ENCODE measurements at places on chromosomes 2 and 18. TPM values are rescaled to one million over a fixed set of nuclear protein-coding genes. Genes with fewer than 3 reads are reported as not detected.

GRCh38 chr2:45957533-45958227 is 306.2 kb downstream of the PRKCE start:
- no peak for DNase-seq

DNA sequence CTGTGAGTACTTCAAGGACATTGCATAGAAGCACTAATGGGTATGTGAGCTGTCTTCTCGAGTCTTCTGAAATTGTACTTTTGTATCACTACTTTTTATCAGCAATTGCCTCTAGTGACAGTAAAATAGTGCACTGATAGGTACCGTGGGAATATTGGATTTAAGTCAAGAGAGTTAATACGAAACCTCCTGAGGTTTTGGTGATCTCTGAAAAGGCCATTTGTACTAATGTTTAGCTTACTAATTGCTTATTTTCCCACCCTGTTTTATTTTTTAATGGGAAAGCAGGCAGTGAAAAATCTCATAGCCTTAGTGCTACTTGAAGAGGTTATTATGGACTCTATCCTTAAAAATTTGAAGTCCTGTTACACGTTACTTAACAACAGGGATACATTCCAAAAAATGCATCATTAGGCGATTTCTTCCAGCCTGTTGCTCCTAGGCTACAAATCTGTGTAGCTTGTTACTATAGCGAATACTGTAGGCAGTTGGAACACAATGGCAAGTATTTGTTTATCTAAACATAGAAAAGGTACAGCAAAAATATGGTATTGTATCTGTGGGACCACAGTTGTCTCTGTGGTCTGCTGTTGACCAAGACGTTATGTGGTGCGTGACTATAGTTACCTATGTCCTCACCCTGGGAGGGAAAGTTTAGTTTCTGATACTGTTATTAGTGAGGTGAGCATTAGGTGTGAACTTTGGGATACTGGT is 65.9 kb downstream of the CAB39 start:
- DNase-seq: no peak

- DNase-seq: peak; percentile 17
Observed at GRCh38 chr2:152617456-152618192, 99.6 kb downstream of the PRPF40A start.

- no peak for DNase-seq
Observed at GRCh38 chr2:167814881-167815718, 432.3 kb downstream of the STK39 start.

GRCh38 chr2:215862351-215862771 is 151.0 kb downstream of the MREG start:
- no peak for DNase-seq

- no peak for DNase-seq
Observed at GRCh38 chr2:84870306-84870705, 10.6 kb downstream of the TRABD2A start.

DNA sequence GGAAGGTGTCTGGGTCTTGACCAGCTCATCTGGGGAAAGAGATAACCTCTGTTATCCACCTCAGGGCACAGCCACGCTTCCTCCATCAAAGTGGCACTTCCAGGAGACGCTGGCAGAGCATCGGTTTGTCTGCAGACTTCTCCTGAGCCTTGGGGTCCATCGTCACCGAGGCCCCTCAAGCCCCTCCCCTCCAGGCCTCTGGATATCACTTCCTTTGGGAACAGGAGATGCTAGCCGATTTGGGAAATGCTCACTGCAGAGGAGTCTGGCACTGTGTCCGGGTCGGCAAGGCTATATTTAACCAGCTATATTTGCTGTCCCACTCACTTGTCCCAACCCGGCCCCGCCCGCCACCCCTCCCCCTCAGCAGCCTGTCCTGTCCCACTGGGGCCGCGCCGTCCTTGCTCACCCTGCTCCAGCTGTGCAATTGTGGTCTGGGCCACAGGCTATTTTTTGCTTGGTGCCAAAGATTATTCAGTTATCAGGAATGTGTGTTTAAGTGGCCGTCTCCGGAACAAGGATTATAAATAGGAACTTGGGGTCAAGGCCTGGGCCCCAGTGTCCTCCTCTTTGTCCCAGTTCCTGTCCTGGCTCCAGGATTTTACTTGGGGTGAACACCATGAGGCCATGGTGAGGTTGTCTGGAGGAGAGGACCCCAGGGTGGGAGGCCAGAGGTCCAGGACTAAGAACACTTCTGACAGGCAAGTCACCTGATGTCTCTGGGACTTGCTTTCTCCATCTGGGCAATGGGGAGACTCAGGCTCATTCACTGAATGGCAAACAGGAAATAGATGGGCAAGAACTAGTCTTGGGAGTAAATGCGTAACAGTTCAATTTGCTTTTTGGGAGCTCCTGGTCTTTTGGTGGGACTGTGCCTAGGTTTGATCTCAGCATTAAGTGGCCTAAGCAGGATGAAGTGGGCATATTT is 263.6 kb downstream of the DYSF start:
- DNase-seq: peak; percentile 44

DNA sequence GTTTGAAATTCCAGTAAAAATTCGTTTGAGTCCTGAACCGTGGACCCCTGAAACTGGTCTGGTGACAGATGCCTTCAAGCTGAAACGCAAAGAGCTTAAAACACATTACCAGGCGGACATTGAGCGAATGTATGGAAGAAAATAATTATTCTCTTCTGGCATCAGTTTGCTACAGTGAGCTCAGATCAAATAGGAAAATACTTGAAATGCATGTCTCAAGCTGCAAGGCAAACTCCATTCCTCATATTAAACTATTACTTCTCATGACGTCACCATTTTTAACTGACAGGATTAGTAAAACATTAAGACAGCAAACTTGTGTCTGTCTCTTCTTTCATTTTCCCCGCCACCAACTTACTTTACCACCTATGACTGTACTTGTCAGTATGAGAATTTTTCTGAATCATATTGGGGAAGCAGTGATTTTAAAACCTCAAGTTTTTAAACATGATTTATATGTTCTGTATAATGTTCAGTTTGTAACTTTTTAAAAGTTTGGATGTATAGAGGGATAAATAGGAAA is 80.7 kb downstream of the ACSL3 start:
- peak; percentile 73 for DNase-seq

DNA sequence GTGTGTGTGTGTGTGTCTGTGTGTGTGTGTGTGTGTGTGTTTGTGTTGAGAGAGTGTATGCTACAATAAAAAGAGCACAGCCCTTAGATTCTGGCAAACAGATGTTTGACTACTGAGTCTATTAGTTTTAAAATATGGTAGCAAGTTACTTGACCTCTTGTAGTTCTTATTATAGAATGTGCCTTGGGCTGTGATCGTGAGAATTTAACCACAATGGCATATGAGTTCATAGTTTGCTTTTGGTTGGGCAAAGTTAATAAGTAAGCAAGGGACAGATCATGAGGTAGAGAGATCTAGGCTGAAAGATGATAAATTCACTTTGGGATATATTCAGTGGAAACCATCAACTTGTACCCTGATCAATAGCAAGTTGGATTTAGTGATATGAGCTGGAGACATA is 334.3 kb upstream of the VWC2L start:
- DNase-seq: no peak

DNA sequence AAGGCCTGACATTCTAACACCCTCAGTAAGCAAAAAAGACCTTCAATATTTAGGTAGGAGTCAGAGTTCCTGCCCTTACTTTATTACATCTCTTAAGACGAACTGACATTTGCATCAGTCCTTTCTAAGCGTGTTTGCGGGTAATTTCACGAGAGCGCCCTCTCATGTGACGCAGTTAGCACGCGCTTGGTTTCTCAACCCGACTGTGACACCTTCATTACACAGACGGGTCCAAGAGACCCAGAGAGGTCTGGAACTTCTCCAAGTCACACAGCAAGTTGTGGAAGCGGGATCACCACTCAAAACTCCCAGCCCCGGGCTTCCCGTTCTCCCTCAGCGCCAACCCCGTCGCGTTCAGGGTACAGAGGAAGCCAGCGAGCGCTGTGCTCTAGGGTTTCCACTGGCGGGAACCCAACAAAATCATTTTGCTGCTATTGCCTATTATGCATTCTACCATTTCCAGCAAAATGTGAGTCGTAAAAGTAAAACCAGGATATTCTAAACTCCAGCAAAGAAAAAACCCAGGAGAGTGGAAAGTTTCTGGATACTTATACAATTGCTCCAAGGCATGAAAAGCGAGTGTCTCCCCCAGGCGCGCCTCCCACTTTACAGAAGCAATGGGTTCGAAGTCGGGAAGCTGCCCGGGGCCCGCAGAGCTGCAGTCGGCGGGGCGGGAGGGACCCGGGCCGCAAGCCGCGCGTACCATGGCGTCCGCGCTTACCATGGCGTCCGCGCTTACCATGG is 601 bp downstream of the ENOSF1 start:
- DNase-seq: peak; percentile 88

DNA sequence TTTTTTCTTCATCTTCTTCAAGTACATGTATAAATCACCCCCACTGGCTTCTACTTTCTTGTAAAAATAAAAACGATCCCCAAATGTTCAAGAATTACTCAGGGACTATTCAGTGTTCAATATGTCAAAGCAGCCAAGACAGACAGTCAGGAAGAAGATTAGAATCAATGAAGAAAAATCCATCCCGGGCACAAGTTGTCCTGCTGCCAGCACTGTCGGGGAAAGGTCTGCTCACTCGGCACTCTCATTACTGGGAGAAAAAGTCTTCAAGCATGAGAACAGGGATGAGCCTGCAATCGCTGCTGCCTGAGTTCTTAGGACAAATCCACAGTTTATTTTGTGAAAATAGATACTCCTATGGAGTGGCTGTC is 482.8 kb upstream of the KLHL29 start:
- DNase-seq: no peak

GRCh38 chr2:205913668-205914067 is 172.3 kb downstream of the INO80D start:
- DNase-seq: no peak

The IL1B gene
- total RNA-seq: 3.6 TPM

The B4GALT6 gene
- total RNA-seq: 3.9 TPM

The KCNF1 gene
- total RNA-seq: 0.56 TPM

The MAP3K20 gene
- total RNA-seq: 84.4 TPM

The CCDC68 gene
- total RNA-seq: 0.54 TPM

The LOXHD1 gene
- not detected for total RNA-seq

The KIF1A gene
- total RNA-seq: under 0.01 TPM

Data from IMR-90 (cell line).